ENCODE measurements at places on chromosomes 11 and 22.

GRCh38 chr11:71129624-71130023 is 122.8 kb downstream of the SHANK2 start:
- H3K4me1 ChIP-seq, result no peaks in the 10 kb centered on the region
- no peak overlapping the region for H3K27ac ChIP-seq
- DNase-seq, result no peak
- H3K27me3 ChIP-seq, result peaks cover 7% of the 10 kb centered on the region
- H3K4me3 ChIP-seq, result no peak overlapping the region

GRCh38 chr11:126754591-126755426 is 245.8 kb downstream of the KIRREL3 start:
- H3K27ac ChIP-seq, result no peak overlapping the region
- no peak for DNase-seq
- H3K27me3 ChIP-seq, result peaks cover 5% of the 10 kb centered on the region
- H3K4me3 ChIP-seq, result no peak overlapping the region

GRCh38 chr11:65378208-65378927 is 4.1 kb downstream of the SLC25A45 start:
- no peaks in the 10 kb centered on the region for H3K27me3 ChIP-seq
- H3K4me3 ChIP-seq, result no peak overlapping the region
- peak overlapping the region; percentile 33 for H3K27ac ChIP-seq
- no peak for DNase-seq

- no peak overlapping the region for H3K4me3 ChIP-seq
- H3K4me1 ChIP-seq, result no peaks in the 10 kb centered on the region
- peaks cover 9% of the 10 kb centered on the region for H3K27me3 ChIP-seq
- no peak for DNase-seq
- H3K27ac ChIP-seq, result no peak overlapping the region
- no peaks in the 10 kb centered on the region for H3K36me3 ChIP-seq
These were observed 67.9 kb upstream of the API5 start for GRCh38 chr11:43243927-43244326.

DNA sequence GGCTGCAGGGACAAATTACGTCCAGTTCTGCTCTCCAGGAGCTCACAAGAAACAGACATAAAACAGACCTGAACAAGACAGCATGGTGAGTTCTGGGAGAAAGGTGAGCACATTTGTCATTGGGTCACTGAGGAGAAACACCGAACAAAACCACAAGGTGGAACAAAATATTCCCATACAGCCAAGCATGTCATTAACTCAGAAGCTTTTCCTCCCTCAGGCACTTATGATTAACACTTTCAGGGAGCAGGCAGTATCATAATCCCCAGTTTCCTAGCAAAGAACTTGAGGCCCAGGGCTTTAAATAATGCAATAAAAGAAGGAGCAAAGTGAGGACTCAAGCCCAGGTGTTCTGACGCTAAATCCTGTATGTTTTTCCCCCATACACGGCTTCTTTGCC is 43.0 kb downstream of the P4HA3 start:
- no peak for DNase-seq
- H3K27me3 ChIP-seq, result no peaks in the 10 kb centered on the region
- no peaks in the 10 kb centered on the region for H3K36me3 ChIP-seq
- H3K27ac ChIP-seq, result no peak overlapping the region

DNA sequence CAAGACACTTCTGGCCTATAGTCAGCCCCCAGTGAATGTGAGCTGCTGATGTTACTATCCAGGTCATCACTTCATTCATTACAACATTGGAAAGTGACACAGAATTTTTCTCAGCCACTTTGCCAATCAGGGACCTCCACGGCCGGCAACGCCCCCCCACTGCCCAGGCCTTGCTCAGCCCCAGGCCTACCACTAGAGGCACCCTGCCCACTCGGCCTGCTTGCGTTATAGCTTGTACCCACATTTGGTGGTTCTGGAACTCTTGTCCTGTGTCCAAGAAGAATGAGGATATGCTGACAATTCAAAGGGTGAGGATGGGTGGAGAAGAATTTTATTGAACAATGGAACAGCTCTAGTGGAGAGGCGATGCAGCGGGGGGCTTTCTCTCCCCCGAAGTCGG is 96.2 kb downstream of the TSPAN18 start:
- H3K4me1 ChIP-seq, result peaks cover 3% of the 10 kb centered on the region
- DNase-seq, result no peak
- no peak overlapping the region for H3K4me3 ChIP-seq
- no peaks in the 10 kb centered on the region for H3K27me3 ChIP-seq

DNA sequence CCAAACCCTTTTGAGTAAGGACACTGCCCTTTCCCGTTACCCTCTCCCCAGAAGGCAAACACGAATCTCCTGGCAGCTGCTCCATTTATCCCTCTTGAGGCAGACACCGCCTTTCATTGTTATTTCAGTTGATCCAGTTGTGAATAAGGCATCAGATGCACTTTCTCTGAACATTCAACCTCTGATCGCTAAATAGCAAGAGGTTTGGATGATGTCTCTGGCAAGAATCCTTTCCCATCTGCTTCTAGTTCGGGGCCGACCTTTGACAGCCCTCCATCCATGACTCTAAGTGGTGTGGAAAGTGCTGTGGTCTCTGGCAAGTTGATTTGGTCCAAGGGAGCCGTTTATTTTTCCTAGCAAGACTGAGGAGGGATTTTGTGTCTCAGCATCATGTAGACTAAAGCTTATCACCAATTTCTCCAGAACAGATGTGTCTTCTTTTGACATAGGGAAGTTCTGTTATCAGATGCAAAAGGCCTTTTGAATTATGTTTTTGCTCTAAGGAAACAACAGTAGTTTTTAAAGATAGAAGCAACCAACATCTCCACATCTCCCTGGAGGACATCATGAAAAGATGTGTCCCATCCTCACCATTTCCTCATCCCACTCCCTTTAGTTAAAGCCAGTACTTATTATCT is 123.6 kb downstream of the CCDC34 start:
- no peaks in the 10 kb centered on the region for H3K4me1 ChIP-seq
- H3K4me3 ChIP-seq, result no peak overlapping the region
- no peak for DNase-seq
- peaks cover 19% of the 10 kb centered on the region for H3K27me3 ChIP-seq
- no peaks in the 10 kb centered on the region for H3K36me3 ChIP-seq

GRCh38 chr11:130141561-130142341 is 17.8 kb upstream of the ST14 start:
- H3K27me3 ChIP-seq, result no peaks in the 10 kb centered on the region
- no peak overlapping the region for H3K27ac ChIP-seq
- H3K36me3 ChIP-seq, result peaks cover 66% of the 10 kb centered on the region
- no peak overlapping the region for H3K4me3 ChIP-seq
- DNase-seq, result no peak

GRCh38 chr11:118715245-118715831 is 35.9 kb upstream of the TREH start:
- no peak for DNase-seq
- H3K4me3 ChIP-seq, result no peak overlapping the region
- no peaks in the 10 kb centered on the region for H3K36me3 ChIP-seq
- peaks cover 7% of the 10 kb centered on the region for H3K4me1 ChIP-seq
- H3K27me3 ChIP-seq, result no peaks in the 10 kb centered on the region

All from activated T-cell treated with anti-CD3 and anti-CD28 coated beads, Interleukin-2, amount 50 U/mL, for 24 hours (primary cell).